ENCODE measurements at places on chromosomes 7 and 10. TPM values are rescaled to one million over a fixed set of nuclear protein-coding genes. Genes with fewer than 3 reads are reported as not detected.

STEAP1 gene
- 0.31 TPM for total RNA-seq

GLCCI1 gene
- total RNA-seq: 10.9 TPM

- no peaks in the 10 kb centered on the region for H3K27me3 ChIP-seq
- no peaks in the 10 kb centered on the region for H3K4me1 ChIP-seq
- no peak overlapping the region for H3K27ac ChIP-seq
- H3K4me3 ChIP-seq: no peak overlapping the region
- no peak for DNase-seq
- H3K36me3 ChIP-seq: no peaks in the 10 kb centered on the region
These were observed 81.5 kb downstream of the LHPP start for GRCh38 chr10:124543146-124543545.

- peaks cover 20% of the 10 kb centered on the region for H3K4me1 ChIP-seq
- H3K27ac ChIP-seq: no peak overlapping the region
- no peaks in the 10 kb centered on the region for H3K27me3 ChIP-seq
- no peak overlapping the region for H3K4me3 ChIP-seq
- H3K36me3 ChIP-seq: no peaks in the 10 kb centered on the region
These were observed 141.3 kb downstream of the GNAT3 start for GRCh38 chr7:80370587-80370986.

- H3K4me3 ChIP-seq: no peak overlapping the region
- no peak for DNase-seq
- H3K4me1 ChIP-seq: no peaks in the 10 kb centered on the region
- H3K36me3 ChIP-seq: no peaks in the 10 kb centered on the region
- H3K27ac ChIP-seq: no peak overlapping the region
These were observed 234.7 kb upstream of the TCERG1L start for GRCh38 chr10:131546086-131546810.

DNA sequence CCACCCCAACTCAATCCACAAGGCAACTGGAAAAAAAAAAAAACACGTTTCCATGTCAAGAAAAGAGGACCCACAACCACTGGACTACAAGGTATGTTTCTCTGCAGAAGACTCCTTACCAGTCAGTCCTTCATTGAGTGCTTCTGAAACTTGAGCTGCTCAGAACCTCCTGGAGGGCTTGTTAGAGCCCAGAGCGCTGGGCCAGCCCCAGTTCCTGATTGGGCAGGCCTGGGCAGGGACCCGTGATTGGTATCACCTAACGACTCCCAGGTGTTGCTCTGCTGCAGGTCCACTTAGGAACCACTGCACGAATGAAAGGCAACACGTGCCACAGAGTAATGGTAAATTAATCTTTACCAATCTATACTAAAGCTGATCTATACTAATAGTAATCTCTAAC is 473 bp upstream of the CCDC201 start:
- H3K4me3 ChIP-seq: no peak overlapping the region
- H3K4me1 ChIP-seq: peaks cover 9% of the 10 kb centered on the region
- no peaks in the 10 kb centered on the region for H3K36me3 ChIP-seq
- no peak overlapping the region for H3K27ac ChIP-seq
- no peak for DNase-seq
- no peaks in the 10 kb centered on the region for H3K27me3 ChIP-seq

GRCh38 chr10:125489731-125490130 is 193.2 kb downstream of the TEX36 start:
- H3K4me3 ChIP-seq: no peak overlapping the region
- DNase-seq: no peak
- H3K27ac ChIP-seq: no peak overlapping the region

- H3K4me1 ChIP-seq: peaks cover 8% of the 10 kb centered on the region
- no peaks in the 10 kb centered on the region for H3K36me3 ChIP-seq
- H3K27ac ChIP-seq: no peak overlapping the region
- no peaks in the 10 kb centered on the region for H3K27me3 ChIP-seq
These were observed 133.0 kb downstream of the EMX2 start for GRCh38 chr10:117675514-117676055.

DNA sequence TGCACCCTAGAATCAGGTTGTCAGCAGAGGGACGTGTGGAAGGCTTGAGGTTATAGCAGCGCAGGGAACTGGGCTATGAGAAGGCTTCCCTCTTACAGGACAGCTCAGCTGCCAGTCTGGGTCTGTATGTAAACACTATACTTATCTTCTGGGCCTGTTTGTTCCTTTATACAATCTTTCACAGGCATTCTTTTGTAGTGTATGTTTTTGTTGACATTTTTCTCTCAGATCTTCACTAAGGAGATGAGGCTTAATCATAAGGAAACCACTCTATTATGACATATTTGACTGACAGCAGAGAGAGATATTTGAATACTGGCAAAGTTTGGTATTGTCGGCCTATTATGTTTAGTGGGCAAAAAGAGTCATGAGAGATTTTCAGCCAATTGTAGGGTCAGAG is 929 bp downstream of the GBF1 start:
- H3K4me1 ChIP-seq: peaks cover 49% of the 10 kb centered on the region
- peak overlapping the region; percentile 99 for H3K4me3 ChIP-seq
- DNase-seq: no peak
- no peaks in the 10 kb centered on the region for H3K36me3 ChIP-seq
- peak overlapping the region; percentile 98 for H3K27ac ChIP-seq

GRCh38 chr7:157984423-157985163 is 603.0 kb downstream of the PTPRN2 start:
- H3K27ac ChIP-seq: no peak overlapping the region
- no peak for DNase-seq
- no peaks in the 10 kb centered on the region for H3K4me1 ChIP-seq
- H3K4me3 ChIP-seq: no peak overlapping the region
- H3K36me3 ChIP-seq: no peaks in the 10 kb centered on the region

GRCh38 chr10:32307609-32308008 is 39.3 kb downstream of the EPC1 start:
- DNase-seq: no peak
- H3K27me3 ChIP-seq: no peaks in the 10 kb centered on the region
- H3K4me1 ChIP-seq: peaks cover 26% of the 10 kb centered on the region
- H3K4me3 ChIP-seq: no peak overlapping the region

- peaks cover 45% of the 10 kb centered on the region for H3K4me1 ChIP-seq
- H3K27me3 ChIP-seq: no peaks in the 10 kb centered on the region
- H3K4me3 ChIP-seq: no peak overlapping the region
- no peaks in the 10 kb centered on the region for H3K36me3 ChIP-seq
- no peak for DNase-seq
These were observed 291.3 kb upstream of the ZMIZ1 start for GRCh38 chr10:78777466-78777865.

DNA sequence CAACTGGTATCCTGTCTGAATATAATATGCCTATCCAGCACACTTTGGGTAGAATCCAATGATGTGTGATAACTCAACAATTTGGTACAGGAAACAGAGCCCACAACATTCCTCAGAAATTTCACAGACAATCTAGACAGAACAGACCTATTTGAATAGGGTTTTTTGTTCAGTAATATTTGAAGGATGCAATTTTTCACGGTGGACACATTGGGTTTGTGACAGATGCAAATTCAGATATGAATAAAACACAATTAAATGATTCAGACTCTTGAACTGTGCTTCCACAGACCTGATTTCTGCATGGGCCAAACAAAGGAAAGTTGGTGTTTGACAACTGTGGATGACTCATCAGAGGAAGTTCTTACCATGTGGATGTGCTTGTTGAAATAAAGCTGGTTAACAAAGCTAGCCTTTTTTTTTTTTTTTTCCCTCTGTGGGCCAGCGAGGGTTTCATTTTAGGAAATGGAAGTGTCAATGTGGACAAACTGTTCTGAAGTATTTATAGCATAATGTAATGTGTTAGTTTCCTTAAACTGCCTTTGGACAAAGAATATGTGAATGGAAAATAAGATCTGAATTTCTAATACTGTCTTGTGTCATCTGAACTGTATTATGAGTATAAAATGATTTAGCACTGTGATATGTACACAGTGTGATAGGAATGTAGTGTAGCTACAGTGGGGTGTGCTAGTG is 43.2 kb upstream of the FAM133B start:
- no peak for DNase-seq
- H3K27me3 ChIP-seq: no peaks in the 10 kb centered on the region

GRCh38 chr7:89607792-89608191 is 546.5 kb upstream of the STEAP1 start:
- no peaks in the 10 kb centered on the region for H3K4me1 ChIP-seq
- H3K27me3 ChIP-seq: peaks cover 2% of the 10 kb centered on the region
- DNase-seq: no peak
- no peaks in the 10 kb centered on the region for H3K36me3 ChIP-seq
- H3K4me3 ChIP-seq: no peak overlapping the region
- no peak overlapping the region for H3K27ac ChIP-seq

GRCh38 chr7:106283831-106284713 is 711 bp downstream of the NAMPT start:
- peak overlapping the region; percentile 88 for H3K27ac ChIP-seq
- peaks cover 22% of the 10 kb centered on the region for H3K4me1 ChIP-seq
- no peaks in the 10 kb centered on the region for H3K36me3 ChIP-seq
- no peak for DNase-seq
- no peaks in the 10 kb centered on the region for H3K27me3 ChIP-seq
- H3K4me3 ChIP-seq: peak overlapping the region; percentile 92

DNA sequence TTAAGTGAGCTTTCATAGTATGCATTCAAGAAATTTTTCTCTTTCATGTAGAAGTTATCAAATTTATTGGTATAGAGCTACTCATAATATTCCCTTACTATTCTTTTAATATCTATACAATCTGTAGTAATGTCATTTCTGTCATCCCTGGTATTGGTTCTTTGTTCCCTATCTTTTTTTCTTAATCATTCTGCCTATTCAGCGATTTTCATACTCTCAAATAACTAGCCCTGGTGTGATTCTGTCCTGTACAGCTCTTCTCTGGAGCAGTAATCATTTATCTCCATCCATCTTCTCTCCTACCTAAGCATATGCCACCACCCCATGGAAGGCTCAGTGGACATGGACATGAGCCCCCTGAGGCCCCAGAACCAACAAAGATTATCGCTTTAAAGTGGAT is 213.2 kb upstream of the NEBL start:
- DNase-seq: no peak
- H3K27ac ChIP-seq: no peak overlapping the region
- peaks cover 5% of the 10 kb centered on the region for H3K27me3 ChIP-seq
- H3K36me3 ChIP-seq: peaks cover 2% of the 10 kb centered on the region

GRCh38 chr7:92963566-92963965 is 127.2 kb upstream of the CDK6 start:
- H3K4me3 ChIP-seq: no peak overlapping the region
- no peak for DNase-seq
- no peaks in the 10 kb centered on the region for H3K4me1 ChIP-seq
- H3K27ac ChIP-seq: no peak overlapping the region

GRCh38 chr10:102227050-102227449 is 951 bp downstream of the ELOVL3 start:
- H3K27ac ChIP-seq: no peak overlapping the region
- DNase-seq: no peak

DNA sequence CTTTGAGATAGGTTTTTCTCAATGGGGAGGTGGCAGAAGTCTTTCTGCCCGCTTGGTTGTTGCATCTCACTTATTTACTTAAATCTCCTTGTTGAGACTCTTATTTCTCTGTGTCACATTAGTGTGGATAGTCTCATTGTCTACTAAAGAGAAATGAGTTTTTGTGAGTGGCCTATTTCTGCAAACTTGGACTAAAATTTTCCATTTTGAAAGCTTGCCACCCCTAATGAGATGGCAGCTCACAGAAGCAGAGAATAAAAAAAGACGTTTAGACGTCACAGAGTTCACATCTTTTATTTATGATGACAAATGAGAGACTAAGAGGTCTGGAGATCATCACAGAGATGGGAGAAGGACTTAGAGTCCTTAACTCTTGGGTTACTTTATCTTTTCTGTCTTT is 262.7 kb upstream of the PHYHIPL start:
- no peak overlapping the region for H3K27ac ChIP-seq
- no peak overlapping the region for H3K4me3 ChIP-seq

DNA sequence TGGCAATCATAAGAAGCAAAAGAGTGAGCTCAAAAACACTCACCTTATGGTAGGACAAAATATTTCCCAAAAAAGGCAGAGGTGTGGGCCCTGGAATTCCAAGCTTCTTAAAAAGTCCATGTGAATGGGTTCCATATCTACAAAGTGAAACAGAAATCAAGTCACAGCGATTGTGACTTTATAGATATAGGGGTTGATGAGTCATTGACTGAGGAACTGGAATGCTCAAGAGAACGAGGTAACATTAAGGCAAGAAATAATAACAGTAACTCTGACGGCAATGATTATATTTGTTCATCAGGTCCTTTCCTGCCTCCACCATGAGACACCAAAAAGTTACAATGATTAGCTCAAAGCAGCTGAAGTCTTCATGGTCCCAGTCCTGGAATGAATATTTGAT is 4.0 kb downstream of the CYP3A4 start:
- no peaks in the 10 kb centered on the region for H3K36me3 ChIP-seq
- H3K4me3 ChIP-seq: no peak overlapping the region
- H3K4me1 ChIP-seq: no peaks in the 10 kb centered on the region
- no peak overlapping the region for H3K27ac ChIP-seq

- no peak overlapping the region for H3K27ac ChIP-seq
- H3K4me1 ChIP-seq: no peaks in the 10 kb centered on the region
- H3K36me3 ChIP-seq: no peaks in the 10 kb centered on the region
- DNase-seq: no peak
- H3K4me3 ChIP-seq: no peak overlapping the region
- no peaks in the 10 kb centered on the region for H3K27me3 ChIP-seq
These were observed 42.0 kb downstream of the SP4 start for GRCh38 chr7:21469894-21470293.

GRCh38 chr10:24331457-24331856 is 122.5 kb downstream of the KIAA1217 start:
- DNase-seq: no peak
- H3K36me3 ChIP-seq: peaks cover 5% of the 10 kb centered on the region
- no peak overlapping the region for H3K27ac ChIP-seq
- H3K4me1 ChIP-seq: peaks cover 39% of the 10 kb centered on the region
- no peak overlapping the region for H3K4me3 ChIP-seq

GRCh38 chr7:142454862-142455261 is 197.0 kb upstream of the PRSS58 start:
- peaks cover 10% of the 10 kb centered on the region for H3K4me1 ChIP-seq
- DNase-seq: no peak
- H3K36me3 ChIP-seq: no peaks in the 10 kb centered on the region

- no peak overlapping the region for H3K4me3 ChIP-seq
- no peak for DNase-seq
- H3K27ac ChIP-seq: no peak overlapping the region
- no peaks in the 10 kb centered on the region for H3K27me3 ChIP-seq
- no peaks in the 10 kb centered on the region for H3K4me1 ChIP-seq
These were observed 403.9 kb upstream of the CELF2 start for GRCh38 chr10:10613656-10614244.

DNA sequence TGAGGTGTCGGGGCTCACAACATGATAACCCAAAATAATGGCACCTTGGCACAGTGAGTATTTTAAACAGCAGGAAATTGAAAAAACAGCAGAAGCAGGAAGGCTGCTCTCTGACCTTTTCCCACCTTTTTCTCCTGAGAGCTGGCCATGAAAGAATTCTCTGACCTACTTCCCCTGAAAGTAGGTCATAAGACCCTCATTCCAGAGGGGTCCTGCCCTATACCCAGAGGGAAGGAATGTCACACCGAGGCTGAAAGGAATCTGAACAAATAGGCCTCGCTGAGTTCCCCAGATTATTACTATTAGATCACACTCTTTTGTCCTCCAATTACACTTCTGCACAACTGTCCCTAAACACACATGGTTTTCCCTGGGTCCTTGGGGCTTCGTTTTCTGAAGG is 18.8 kb downstream of the CPVL start:
- H3K27me3 ChIP-seq: no peaks in the 10 kb centered on the region
- H3K4me1 ChIP-seq: no peaks in the 10 kb centered on the region
- H3K36me3 ChIP-seq: no peaks in the 10 kb centered on the region
- H3K27ac ChIP-seq: no peak overlapping the region
